Pulmonary artery endothelial cell (primary cell): ENCODE measurements at places on chromosomes 3 and 15.

DNA sequence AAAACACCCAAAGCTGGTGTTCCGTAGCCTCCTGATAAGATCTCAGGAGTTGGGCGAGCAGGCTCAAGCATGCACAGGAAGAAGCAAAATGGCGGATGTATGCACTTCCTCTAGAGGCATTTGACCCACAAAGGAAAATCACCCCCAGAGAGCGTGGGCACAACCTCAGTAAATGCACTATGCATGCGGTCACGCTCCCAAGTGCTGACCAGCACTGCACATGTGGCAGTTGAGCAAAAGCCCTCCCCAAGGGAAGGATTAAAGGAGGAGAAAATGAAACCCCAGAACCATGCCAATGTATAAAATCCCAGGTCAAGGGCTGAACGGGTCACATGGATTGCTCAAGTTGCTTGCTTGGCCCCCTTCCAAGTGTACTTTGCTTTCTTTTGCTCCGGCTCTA is 289.4 kb upstream of the IGF1R start:
- no peak for DNase-seq

DNA sequence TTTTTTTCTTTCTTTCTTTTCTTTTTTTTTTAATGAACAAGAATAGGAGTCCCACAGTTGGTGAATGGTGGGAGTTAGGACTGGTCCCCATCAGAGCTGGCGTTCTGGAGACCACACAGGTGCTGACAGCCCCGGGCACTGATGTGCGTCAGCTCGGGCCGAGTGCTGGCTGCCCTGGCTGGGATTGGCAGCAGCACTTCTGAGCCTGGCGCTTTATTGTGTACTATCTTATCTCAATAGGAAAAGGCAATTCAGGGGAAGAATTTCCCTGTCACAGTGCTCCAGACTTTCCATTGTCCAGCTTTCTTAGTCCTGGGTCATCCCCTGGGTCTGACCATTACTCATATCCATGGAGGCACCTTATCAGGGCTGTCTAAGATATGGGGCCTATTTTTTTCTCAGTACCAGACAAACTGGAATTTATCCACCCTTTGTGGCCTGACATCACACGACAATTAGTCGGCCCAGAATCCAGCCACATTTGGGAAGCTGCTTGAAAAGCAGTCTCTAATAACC is 54.1 kb downstream of the TMEM44 start:
- peak; percentile 61 for DNase-seq

GRCh38 chr15:63379492-63380150 is 2.0 kb downstream of the CA12 start:
- no peak for DNase-seq

- no peak for DNase-seq
Measured at GRCh38 chr3:159451482-159451881, 537.2 kb upstream of the IL12A start.

DNA sequence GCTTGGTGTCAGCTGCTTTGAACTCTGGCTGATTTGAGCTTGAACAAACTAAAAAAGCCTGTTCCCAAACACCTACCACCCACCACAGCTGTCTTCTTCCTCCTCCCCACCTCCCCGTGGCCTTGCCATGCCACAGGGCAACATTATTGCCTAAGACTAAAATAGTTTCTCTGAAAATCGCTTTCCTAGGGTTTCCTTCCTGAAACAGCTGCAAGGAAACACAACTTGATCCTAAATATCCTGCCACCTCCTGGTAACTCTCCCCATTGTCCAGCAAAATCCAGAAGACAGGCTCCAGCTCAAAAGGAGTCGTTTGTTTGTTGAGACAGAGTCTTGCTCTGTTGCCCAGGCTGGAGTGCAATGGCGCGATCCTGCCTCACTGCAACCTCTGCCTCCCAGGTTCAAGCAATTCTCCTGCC is 193.9 kb upstream of the TPM1 start:
- peak; percentile 48 for DNase-seq
